ENCODE measurements at places on chromosomes 16 and 17. TPM values are rescaled to one million over a fixed set of nuclear protein-coding genes. Genes with fewer than 3 reads are reported as not detected.

CCL8 gene
- total RNA-seq = not detected

ARHGAP23 gene
- 53.8 TPM for total RNA-seq

GPR142 gene
- not detected for total RNA-seq

MT1B gene
- total RNA-seq = not detected

RAPGEFL1 gene
- total RNA-seq = 4.3 TPM

GRCh38 chr17:43683928-43684653 lies 22.4 kb upstream of the MEOX1 start:
- DNase-seq = no peak
- H3K4me1 ChIP-seq = no peaks in the 10 kb centered on the region
- no peak overlapping the region for H3K4me3 ChIP-seq
- no peaks in the 10 kb centered on the region for H3K36me3 ChIP-seq
- H3K27me3 ChIP-seq = no peaks in the 10 kb centered on the region

DNA sequence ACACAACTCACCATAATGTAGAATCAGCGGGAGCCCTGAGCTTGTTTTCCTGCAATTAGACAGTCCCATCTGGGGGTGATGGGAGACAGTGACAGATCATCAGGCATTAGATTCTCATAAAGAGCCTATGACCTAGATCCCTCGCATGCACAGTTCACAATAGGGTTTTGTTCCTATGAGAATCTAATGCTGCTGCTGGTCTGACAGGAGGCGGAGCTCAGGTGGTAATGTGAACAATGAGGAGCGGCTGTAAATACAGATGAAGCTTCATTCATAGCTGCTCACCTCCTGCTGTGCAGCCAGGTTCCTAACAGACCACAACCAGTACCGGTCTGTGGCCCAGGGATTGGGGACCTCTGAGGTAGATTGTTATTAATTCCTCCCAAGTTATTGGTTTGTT lies 2.9 kb upstream of the DOK4 start:
- H3K4me1 ChIP-seq = peaks cover 10% of the 10 kb centered on the region
- H3K36me3 ChIP-seq = no peaks in the 10 kb centered on the region
- H3K27ac ChIP-seq = no peak overlapping the region
- no peak overlapping the region for H3K4me3 ChIP-seq
- no peaks in the 10 kb centered on the region for H3K27me3 ChIP-seq
- DNase-seq = no peak

- H3K36me3 ChIP-seq = no peaks in the 10 kb centered on the region
- H3K4me1 ChIP-seq = peaks cover 2% of the 10 kb centered on the region
- no peak for DNase-seq
- no peaks in the 10 kb centered on the region for H3K27me3 ChIP-seq
- H3K27ac ChIP-seq = no peak overlapping the region
Measured at GRCh38 chr16:22388101-22388644, 13.8 kb upstream of the CDR2 start.

- no peaks in the 10 kb centered on the region for H3K27me3 ChIP-seq
- peak; percentile 49 for DNase-seq
- H3K27ac ChIP-seq = no peak overlapping the region
- H3K4me3 ChIP-seq = no peak overlapping the region
- H3K36me3 ChIP-seq = no peaks in the 10 kb centered on the region
Measured at GRCh38 chr16:49838441-49839016, 17.4 kb downstream of the ZNF423 start.

DNA sequence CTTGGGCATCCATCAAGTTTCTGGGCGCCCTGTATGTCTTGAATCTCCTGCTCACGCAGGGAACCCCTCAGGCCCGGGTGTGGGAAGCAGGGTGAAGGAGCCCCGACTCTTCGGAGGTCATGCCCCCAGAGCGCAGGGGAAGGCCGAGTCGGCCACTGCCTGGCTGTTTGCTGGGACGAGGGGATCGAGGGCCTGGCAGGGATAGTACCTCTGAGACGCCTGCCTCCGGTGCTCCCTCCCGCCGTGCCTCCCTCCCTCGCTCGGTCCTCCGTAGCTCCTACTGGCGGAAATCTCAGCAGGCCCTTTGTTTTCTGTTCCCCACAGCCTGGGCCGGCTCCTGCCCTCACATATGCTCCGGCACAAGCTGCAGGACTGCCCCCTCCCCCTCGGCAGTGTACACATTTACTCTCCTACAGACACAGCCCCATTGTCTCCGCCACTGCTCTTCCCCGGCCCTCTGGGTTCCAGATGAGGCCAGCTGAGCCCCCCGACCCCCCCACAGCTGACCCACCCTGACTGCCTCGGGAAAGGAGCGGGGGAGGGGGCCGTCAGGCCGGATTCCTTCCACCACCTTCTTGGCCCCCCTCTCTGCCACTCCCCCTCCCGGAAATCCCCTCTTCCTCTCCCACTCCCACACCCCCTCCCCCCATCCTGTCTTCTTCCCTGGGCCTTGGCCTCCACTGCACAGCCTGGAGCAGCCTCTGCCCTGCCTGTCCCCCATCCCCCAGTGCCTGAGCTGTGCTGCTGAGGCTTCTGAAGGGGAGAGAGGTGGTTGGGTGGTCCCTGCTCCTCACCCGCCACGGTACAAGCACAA lies 1.4 kb downstream of the TRAF4 start:
- peak; percentile 94 for DNase-seq
- peak overlapping the region; percentile 92 for H3K4me3 ChIP-seq
- H3K4me1 ChIP-seq = peaks cover 52% of the 10 kb centered on the region
- H3K27ac ChIP-seq = peak overlapping the region; percentile 95
- peaks cover 10% of the 10 kb centered on the region for H3K36me3 ChIP-seq

DNA sequence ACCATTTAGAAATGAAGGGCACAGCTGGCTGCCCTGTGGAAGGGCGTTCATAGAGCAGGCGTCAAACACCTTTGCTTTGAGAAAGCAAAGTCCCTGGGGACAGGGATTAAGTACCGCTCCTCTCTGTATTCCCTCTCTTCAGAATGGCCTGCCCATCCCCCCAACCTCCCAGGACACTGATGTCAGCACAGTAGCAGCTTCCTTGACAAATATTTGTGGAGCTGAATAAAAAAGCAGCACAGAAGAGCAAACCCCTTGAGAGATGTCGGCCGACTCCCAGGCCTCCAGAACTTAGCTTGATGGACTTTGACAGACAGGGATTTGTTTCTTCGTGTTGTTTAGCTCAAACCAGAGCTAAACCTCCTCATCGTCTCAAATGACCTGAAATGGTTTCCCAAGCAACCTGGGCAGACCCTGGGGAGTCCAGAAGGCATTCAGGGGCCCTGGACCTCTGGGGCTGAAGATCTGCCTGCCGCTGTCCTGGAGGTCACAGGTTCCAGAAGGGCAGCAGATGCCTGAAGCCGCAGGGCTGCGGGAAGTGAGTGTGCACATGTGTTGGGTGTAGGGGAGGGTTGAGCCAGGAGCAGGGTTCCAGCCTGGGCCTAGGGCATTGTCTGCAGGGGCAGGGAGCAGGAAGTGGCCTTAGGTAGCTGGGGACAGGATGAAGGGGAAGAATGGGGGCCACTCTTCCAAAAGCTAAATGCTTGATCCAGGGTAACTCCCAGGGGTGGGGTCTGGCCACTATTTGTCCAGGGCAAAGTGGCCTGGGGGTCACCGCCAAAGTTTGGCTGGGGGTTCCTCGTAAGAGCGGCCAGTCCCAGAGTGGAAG lies 42.3 kb upstream of the NKD1 start:
- no peaks in the 10 kb centered on the region for H3K4me1 ChIP-seq
- H3K36me3 ChIP-seq = no peaks in the 10 kb centered on the region
- H3K27me3 ChIP-seq = no peaks in the 10 kb centered on the region
- no peak overlapping the region for H3K27ac ChIP-seq
- DNase-seq = no peak

DNA sequence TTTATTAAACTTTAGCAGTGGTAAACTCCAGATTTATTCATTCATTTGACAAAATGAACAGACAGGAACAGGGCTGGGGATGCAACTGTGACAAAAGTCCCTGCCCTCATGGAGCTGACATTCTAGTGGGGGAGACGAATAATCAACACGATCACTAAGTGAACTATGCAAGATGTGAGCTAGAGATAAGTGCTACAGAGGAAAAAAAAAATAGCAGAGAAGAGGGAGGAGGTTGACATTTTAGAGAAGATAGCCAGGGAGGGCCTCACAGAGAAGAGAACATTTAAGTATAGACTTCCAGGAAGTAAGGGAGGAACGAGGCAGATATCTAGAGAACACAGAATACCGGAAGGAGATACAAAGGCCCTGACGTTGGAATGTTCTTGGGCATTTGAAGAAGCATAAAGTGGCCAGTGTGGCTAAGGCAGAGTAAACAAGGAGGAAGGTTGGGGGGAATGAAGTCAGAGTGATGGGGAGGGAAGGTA lies 17.9 kb upstream of the AP1G1 start:
- no peaks in the 10 kb centered on the region for H3K36me3 ChIP-seq
- H3K27me3 ChIP-seq = no peaks in the 10 kb centered on the region
- no peak overlapping the region for H3K4me3 ChIP-seq
- no peaks in the 10 kb centered on the region for H3K4me1 ChIP-seq
- DNase-seq = no peak

- H3K4me1 ChIP-seq = peaks cover 15% of the 10 kb centered on the region
- DNase-seq = no peak
- no peaks in the 10 kb centered on the region for H3K27me3 ChIP-seq
- H3K4me3 ChIP-seq = no peak overlapping the region
- H3K27ac ChIP-seq = no peak overlapping the region
Measured at GRCh38 chr17:80671825-80672110, 127.1 kb downstream of the RPTOR start.

DNA sequence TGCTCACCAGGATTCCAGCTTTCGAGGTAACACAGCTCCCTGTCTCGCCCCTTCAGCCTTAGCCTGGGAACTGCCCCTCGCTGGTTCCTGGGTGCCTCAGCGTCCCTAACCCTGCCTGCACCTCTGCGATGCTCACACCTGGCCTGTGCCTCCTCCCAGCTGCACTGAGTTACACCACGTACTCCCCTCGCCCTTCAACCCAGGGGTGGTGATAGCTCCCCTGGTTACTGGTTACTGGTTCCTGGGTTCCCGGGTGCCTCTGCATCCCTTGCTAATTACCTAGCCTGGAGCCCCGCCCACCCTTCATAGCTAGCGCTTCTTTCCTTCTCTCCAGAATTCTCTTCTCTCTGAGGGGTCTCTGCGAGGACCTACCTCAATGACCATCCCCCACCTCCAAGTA lies 65.3 kb upstream of the PLCG2 start:
- no peak overlapping the region for H3K4me3 ChIP-seq
- DNase-seq = no peak
- H3K27me3 ChIP-seq = no peaks in the 10 kb centered on the region
- peaks cover under 1% of the 10 kb centered on the region for H3K36me3 ChIP-seq
- peaks cover 2% of the 10 kb centered on the region for H3K4me1 ChIP-seq

GRCh38 chr16:85664580-85665372 lies 24.0 kb downstream of the GINS2 start:
- no peak overlapping the region for H3K27ac ChIP-seq
- H3K4me1 ChIP-seq = peaks cover 3% of the 10 kb centered on the region
- H3K36me3 ChIP-seq = peaks cover 2% of the 10 kb centered on the region
- no peak overlapping the region for H3K4me3 ChIP-seq

DNA sequence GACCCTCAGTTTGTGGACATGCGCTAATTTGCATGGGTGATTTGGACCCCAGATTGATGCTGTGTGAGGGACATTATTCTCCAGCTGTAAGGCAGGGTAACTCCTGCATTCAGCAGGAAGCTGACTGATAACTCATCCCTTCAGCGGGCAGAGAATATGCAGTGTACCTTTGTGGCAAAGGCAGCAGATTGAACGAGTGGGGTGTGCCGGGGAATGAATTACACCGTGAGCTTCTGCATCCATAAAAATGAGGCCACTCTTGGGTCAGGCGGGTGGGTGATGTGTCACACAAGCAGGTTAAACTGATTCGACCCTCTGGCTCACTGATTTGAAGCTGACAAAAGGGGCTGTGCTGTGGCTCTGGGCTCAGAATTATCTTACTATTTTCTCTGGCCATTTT lies 128.9 kb upstream of the PMFBP1 start:
- no peak overlapping the region for H3K27ac ChIP-seq
- DNase-seq = peak; percentile 25
- H3K4me1 ChIP-seq = no peaks in the 10 kb centered on the region
- no peak overlapping the region for H3K4me3 ChIP-seq

DNA sequence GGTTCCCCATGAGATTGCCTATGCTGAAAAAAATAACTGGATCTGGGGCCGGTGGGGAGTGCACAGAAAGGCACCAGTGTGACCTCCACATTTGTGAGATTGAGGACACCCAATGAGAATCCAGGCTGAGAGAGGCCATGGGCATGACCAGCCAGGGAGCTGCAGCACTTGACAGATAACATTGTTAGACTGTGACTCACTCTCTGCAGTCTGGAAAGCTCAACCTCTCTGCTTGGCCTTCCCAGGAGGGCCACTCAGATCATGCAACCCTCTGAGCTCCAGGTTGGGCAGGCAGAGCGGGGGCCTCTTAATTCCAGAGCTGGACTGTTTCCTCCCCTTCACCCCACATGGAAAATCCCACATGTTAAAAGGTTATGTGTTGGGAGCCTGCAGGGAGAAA lies 30.1 kb downstream of the FZD2 start:
- H3K27ac ChIP-seq = no peak overlapping the region
- peak; percentile 42 for DNase-seq
- H3K4me1 ChIP-seq = no peaks in the 10 kb centered on the region
- H3K36me3 ChIP-seq = no peaks in the 10 kb centered on the region
- H3K4me3 ChIP-seq = no peak overlapping the region

DNA sequence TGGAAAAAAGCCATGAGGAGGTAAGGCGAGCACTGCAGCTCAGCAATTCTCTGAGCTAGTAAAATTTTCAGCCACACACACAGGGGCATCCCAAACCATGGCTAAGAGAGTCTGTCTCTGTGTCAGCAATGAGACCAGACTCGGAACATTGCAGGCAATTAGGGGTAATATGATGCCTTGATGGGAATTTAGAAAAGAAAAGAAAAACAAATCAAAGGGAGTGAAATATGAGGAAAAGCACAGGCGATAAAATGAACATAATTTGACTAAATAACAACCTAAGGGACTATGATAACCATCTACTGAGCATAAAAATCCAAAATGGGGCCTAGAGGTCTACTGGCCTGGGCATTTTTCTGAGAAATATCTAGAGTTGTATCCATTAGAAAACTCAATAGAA lies 546.0 kb upstream of the PSMD7 start:
- no peak overlapping the region for H3K4me3 ChIP-seq
- no peaks in the 10 kb centered on the region for H3K36me3 ChIP-seq
- no peak overlapping the region for H3K27ac ChIP-seq
- H3K27me3 ChIP-seq = no peaks in the 10 kb centered on the region
- H3K4me1 ChIP-seq = no peaks in the 10 kb centered on the region

DNA sequence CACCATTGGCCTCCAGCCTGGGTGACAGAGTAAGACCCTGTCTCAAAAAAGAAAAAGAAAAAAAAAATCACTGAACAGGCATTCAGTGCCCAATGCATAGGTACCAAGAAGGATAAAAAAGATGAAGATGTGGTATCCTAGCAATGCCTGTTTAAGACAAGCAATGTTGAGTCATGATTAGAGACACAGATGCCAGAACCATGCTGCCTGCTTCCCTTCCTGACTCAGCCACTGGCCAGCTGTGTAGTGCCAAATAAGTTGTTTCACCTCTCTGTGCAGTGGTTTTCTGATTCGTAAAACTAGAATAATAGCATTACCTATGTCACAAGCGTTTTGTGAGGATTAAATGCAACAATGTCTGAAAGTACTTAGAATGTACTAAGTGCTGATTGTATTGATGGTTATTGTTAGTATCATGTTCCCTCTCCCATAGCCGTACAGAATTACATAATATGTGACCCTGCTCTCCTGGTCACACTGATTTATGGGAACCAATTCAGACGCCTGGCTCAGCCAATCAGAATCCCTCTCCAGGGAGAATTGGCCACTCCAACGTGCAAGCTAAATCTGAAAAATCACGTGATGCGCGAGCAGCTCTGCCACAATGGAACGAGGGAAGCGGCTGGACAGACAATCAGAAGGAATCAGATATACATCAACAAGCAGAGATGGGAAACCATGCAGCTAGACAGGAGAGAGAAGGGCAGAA lies 241.9 kb downstream of the SLC39A11 start:
- H3K27me3 ChIP-seq = no peaks in the 10 kb centered on the region
- no peak overlapping the region for H3K4me3 ChIP-seq
- DNase-seq = no peak

- no peaks in the 10 kb centered on the region for H3K27me3 ChIP-seq
- no peaks in the 10 kb centered on the region for H3K36me3 ChIP-seq
- no peak overlapping the region for H3K4me3 ChIP-seq
- no peak overlapping the region for H3K27ac ChIP-seq
Measured at GRCh38 chr16:86052115-86052670, 153.2 kb downstream of the IRF8 start.

All from kidney (tissue), 22 donors.